Psoas muscle (tissue), 8 donors: ENCODE measurements at places on chromosomes 7 and 10.

GRCh38 chr7:108818742-108819141, 249.1 kb downstream of the DNAJB9 start:
- DNase-seq = no peak

DNA sequence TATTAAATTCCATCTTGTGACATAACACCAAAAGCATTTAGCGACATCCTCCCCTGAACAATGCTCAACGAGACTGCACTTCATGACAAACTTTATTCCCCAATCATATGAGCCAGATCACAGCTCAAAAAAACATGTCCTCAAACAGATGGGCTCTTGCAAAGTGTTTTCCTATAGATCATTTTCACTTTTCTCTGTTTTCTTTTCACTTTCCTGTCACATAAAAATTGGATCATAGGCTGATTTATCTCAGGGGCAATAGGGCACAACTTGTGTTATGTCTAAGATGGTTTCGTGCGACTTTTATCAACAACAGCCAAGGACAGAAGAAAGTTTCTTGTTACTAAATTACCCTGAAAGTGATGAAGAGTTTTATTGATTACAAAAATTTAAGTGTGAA, 206.1 kb downstream of the WDR11 start:
- no peak for DNase-seq

- DNase-seq = peak; percentile 42
These were observed 2.8 kb downstream of the CLCN1 start for GRCh38 chr7:143318661-143319060.

DNA sequence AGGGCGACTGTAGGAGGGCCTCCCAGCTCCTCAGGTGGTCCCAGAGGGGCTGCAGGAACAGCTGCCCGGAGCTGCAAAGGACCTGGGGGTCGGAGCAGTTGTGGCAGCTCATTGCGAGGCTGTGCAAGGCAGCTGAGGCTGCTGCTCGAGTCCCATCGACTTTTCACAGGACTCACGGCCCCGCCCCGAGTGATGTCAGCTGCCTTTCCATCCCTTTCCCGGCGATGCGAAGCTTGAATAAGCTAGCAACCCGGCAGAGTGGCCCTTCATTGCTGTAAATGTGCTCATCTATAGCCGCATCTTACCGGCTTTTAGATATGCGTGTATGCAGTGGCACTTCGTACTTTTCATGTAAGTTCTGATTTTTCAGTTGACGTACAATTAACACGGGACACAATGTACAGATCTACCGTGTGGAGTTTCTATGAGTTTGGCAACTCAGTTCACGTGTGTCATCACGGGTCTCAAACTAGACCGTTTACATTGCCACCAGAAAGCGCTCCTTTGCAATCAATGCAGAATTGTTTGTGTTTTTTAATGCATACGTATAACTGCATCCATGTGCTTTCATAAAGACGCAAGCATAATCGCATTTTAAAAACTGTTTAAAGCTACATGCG, at the start of gene CH25H:
Gene CH25H (minus strand): TSS at position 137 of the 620 bp plus-strand sequence. CDS start 25 bp downstream, at position 112.
- DNase-seq = peak; percentile 75

GRCh38 chr10:31975157-31975765, 46.6 kb upstream of the ARHGAP12 start:
- DNase-seq = no peak

DNA sequence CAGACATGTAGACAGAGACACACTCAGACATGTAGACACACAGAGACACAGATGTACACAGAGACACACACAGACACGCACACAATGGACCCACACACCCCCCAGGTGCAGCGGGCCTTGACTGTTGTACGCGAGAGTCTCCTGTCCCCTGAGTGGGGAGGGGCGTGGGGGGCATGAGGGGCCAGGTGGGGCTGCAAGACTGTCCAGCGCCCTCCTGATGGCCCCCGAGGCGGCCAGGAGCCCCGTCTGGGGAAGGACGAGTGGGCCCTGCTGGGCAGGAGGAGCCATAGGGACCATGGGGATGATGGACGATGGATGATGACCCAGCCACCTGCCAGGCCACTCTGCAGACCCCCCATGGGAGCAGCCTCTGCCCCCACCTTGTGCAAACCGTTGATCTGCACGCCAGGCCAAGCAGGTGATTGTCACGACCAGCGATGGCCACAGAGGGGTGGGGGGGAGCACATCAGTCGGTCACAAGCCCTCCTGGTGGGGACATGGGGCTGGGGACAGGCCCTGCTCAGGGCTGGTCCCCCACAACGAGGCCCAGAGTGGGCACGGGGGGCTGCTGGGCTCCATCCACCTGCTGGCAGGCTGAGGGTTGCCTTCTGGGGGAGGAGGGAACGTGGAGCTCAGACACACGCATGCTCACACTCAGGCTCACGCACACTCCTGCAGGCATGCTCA, 11.6 kb downstream of the VENTX start:
- DNase-seq = no peak

- DNase-seq = no peak
These were observed 27.4 kb downstream of the ADAMTS14 start for GRCh38 chr10:70699659-70700174.

DNA sequence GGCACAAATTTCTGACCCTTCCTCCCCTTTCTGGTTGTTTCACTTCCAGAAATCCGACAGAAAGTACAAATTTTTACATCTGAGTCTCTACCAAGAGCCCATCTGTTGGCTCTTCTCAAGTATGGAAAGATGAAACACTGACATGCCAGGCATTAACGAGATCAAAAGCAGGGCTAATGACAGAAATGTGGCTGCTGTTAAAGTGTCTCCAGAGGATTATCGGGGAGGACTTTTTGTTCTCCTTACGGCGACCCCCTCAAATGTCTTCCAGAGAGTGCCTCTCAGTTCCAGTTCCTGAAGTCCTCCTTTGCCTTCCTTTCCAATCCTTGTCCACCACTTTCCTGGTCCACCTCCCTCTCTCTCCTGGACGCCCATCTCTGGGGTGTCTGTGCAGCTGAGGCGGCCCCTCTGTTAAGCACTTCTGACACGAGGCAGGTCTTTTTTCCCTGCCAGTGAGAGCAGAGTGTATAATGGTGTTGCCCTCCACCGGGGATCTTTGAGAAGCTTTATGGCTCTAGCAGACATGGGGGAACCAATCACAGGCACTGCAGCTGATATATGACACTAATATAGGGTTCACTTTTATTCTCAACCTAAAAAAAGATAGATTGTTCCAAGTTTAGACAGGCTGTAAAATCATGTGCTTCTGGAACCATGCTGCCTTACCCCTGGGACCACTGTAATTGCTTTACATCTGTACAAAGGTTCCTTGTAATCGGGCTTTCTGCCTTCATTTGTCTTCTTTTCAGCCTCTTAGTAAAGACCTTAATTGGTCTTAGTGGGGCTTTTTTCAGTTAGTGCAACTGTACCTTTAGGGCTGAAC, 757.1 kb downstream of the AUTS2 start:
- no peak for DNase-seq

DNA sequence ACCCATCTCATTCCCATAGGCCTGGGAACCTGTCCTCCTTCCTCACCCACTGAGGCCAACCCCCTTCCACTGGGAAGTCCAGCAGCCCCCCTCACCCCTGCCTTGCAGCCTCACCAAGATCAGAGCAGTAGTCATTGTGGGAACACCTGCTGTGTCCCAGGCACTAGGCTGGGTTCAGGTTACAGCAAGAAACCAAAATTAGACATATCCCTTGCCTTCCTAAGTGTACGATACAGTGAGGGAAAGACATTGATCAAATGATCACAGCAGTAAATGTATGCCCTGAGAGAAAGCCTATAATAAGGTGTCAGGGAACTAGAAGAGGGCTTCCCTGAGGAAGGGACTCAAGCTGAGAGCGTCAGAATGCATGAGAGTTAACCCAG, 17.0 kb upstream of the C10orf105 start:
- DNase-seq = no peak

GRCh38 chr7:101990811-101991418, 173.5 kb downstream of the CUX1 start:
- DNase-seq = no peak

- no peak for DNase-seq
These were observed 32.9 kb downstream of the ENTPD1 start for GRCh38 chr10:95788830-95789229.

- no peak for DNase-seq
These were observed 119.5 kb downstream of the SEC23IP start for GRCh38 chr10:120012131-120012400.

DNA sequence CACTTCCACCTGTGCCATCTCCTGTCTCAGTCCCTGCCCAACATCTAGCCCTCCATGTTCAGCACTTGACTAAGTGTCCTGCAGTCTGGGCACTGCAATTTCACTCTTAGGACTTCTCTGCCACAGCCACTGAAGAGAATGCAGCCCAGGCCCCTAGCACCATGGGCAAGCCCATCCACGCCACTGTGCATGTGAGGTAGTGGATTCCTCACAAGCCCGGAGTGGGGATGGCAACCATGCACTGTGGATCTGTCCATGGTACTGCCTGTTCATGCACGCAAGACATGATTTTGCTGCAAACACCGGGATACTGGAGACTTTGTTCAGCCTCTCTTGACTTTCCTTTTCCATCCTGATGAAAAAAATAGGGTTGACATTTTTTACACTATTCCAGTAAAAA, 12.3 kb downstream of the DDC start:
- no peak for DNase-seq

DNA sequence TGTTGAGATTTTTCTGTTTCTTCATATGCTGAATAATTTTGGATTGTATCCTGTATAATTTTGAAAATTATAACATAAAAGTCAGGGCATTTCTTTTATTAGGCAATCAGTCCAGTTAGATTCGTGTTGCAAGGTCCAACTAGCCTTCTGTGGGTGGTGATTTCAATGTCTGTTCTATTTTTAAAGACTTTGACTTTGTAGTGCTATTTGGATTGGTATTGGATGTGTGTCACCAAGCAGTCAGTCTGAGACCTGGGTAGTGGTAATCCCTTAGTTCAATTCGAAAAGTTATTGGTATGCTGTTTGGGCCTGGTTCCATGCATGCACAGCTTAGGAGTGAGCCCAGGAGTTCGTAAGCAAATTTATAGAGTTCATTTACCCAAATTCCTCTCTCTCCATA, 82.2 kb downstream of the EPDR1 start:
- DNase-seq = no peak

- no peak for DNase-seq
These were observed 79.2 kb downstream of the CCDC3 start for GRCh38 chr10:12922117-12922900.

GRCh38 chr7:134948246-134948645, 38.1 kb upstream of the AGBL3 start:
- DNase-seq = no peak

DNA sequence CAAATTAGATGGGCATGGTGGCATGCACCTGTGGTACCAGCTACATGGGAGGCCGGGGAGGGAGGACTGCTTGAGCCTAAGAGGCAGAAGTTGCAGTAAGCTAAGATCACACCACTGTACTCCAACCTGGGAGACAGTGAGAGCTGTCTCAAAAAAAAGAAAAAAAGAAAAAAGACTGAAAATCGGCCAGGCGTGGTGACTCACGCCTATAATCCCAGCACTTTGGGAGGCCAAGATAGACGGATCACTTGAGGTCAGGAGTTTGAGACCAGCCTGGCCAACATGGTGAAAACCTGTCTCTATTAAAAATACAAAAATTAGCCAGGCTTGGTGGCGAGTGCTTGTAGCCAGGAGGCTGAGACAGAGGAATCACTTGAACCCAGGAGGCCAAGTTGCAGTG, 11.9 kb downstream of the RNF216 start:
- DNase-seq = no peak
